ENCODE measurements at places on chromosomes 4 and X.

GRCh38 chr4:8648296-8648695 is 55.7 kb downstream of the CPZ start:
- no peak for DNase-seq

- no peak for DNase-seq
Measured at GRCh38 chr4:124437853-124438495, 274.6 kb downstream of the ANKRD50 start.

GRCh38 chr4:185524888-185525863 is 10.1 kb downstream of the PDLIM3 start:
- no peak for DNase-seq

DNA sequence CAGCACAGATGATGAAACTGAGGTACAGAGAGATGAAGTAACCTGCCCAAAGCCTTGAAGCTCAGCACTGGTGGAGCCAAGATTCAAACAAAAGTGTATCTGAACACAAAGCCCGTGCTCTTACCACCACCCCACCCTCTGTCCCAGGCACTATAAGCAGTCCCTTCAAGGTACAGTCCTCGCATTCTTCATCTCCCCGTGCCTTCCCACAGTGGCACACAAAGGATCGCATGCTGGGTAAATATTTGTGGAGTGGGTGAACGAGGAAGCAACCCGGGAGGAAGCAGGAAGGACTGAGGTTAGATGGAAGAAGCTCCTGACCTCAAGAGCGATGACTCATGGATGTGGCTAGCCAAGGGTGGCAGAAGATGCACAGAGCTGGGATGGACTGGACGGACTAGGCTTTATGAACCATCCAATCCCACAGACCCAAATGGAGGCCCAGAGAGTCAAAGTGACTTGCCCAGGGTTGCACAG is 18.4 kb downstream of the IQSEC2 start:
- DNase-seq = no peak

DNA sequence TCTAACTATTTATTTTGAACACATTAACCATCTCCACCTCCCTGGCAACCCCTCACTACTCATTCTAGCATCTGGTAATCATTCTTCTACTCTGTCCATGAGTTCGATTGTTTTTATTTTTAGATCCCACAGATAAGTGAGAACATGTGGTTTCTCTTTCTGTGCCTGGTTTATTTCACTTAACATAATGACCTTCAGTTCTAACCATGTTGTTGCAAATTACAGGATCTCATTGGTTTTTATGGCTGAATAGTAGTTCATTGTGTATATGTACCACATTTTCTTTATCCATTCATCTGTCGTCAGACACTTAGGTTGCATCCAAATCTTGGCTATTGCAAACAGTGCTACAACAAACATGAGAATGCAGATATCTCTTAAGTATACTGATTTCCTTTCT is 33.4 kb upstream of the FAM47B start:
- DNase-seq = no peak

- no peak for DNase-seq
Measured at GRCh38 chr4:82499738-82500434, 61.9 kb downstream of the TMEM150C start.

- DNase-seq = no peak
Measured at GRCh38 chr4:87632469-87632868, 17.6 kb upstream of the DMP1 start.

- DNase-seq = no peak
Measured at GRCh38 chr4:89108091-89108490, 3.2 kb upstream of the TIGD2 start.

- DNase-seq = no peak
Measured at GRCh38 chr4:189809839-189810238, 130.8 kb upstream of the FRG1 start.

DNA sequence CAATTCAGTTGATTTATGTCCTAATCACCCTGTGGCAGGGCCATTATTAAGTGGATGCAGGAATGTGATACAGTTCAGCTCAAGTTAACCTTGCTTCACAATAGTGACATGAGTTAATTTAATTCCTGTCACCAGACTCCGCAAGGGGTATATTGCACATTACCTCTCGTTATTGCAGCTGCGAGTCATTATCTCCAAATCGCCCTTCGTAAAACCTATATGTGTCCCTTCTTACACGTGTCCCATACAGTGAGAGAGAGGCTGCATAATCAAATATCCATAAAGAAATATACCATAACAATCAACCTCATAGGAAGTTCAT is 369.9 kb upstream of the ANXA10 start:
- DNase-seq = no peak

DNA sequence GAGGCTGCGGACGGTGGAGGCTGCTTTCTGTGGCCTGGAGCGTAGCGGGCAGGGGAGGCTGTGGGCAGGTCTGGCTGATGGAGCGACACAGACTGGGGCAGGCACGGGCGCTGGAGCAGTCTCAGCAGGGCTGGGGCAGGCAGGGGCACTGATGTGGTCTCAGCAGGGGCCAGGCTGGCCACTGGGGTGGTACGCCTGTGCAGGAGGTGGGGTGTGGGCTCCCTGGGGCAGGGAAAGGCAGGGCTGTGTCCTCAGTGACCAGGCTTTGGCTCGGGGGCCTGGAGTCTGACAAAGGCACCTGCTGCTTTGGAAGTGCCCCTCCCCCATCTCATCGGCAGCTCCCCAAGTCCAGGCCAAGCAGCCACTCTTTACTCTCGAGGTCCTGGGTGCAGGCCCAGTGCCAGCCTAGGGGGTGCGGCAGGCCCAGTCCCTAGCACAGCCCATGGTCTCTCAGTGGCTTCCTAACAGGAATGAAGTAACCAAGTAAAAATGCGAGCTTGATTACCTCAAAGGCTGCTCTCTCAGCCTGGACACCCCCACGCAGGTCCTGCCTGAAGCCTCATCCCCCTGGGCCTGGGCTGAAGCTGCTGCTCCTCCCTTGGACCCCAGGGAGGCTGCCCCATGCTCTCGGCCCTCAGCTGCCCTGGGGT is 55.5 kb downstream of the ADRA2C start:
- no peak for DNase-seq

GRCh38 chr4:95362906-95363558 is 185.7 kb downstream of the UNC5C start:
- DNase-seq = no peak

- DNase-seq = no peak
Measured at GRCh38 chrX:28659269-28659668, 72.0 kb downstream of the IL1RAPL1 start.

- DNase-seq = no peak
Measured at GRCh38 chrX:115679460-115679859, 118.5 kb downstream of the PLS3 start.

DNA sequence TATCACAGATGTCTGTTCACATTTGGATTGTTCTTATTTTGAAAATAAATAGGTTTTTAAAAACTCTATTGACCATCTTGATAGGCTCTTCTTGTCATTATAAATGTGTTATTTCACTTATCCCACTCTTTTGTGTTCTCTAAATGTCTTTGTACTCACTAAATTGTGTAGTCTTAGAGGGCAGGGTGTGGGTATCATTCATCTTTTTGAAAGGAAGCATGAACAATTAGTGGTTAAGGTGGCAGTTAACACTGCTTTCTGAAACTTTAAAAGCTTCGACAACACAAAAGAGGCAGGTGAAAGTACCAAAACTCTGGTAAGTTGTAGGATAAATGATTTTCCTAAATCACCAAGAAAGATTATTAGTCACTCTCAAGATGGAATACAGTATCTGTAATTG is 83.2 kb downstream of the IL15 start:
- DNase-seq = no peak

- no peak for DNase-seq
Measured at GRCh38 chrX:115344885-115345614, 55.5 kb downstream of the LUZP4 start.

DNA sequence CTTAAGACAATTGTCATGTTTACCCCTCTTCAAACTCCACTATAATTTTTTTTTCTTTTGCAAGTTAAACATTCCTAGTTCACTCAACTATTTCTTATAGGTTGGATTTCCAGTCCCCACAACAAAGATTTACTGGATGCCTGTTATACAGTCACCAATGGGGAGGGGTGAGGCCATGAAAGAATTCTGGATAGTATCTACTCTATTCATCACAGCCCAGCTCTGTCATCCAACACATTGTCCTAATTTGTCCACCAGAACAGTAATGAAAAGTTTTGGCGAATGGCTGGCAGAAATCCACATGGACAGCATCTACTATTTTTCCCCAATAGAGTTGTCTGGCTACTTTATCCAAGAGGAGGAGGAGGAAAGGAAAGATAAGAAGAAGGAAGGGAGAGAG is 192.7 kb upstream of the S100G start:
- DNase-seq = no peak

DNA sequence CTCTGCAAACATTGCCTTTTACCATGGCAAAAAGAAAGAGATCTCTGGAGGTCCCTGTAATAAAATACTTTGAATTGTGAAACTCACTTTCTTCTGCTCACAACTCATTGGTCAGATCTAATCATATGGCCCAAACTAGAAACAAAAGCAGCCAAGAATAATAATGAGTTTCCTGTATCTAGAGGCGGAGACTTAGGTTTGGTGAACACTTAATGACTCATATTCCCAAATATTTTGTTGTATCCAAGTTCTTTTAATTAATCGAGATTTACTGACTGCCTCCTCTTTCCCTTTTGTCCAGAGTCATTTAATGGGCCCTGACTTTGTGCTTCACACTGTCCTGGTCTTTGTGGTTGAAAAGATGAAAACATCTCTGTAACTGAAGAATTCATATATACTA is 190.6 kb downstream of the CCSER1 start:
- no peak for DNase-seq

DNA sequence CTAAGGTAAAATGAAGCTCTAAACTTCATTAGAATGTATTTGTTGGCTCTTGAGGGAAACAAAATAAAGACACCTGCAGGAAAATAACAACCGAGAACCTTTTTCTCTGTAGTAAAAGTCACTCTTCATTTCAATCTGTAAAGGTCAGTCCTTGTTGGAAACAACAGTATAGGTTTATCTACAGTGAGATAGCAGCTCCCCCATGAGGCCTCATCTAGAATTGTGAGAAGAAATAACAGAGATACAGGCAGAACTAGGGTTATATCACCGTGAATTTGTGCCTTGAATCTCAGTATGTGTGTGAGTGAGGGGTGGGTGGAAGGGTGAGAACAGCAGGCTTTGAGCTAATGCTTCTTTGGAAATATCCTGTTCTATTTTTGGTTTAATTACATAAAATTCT is 107.8 kb upstream of the FMR1 start:
- DNase-seq = no peak

DNA sequence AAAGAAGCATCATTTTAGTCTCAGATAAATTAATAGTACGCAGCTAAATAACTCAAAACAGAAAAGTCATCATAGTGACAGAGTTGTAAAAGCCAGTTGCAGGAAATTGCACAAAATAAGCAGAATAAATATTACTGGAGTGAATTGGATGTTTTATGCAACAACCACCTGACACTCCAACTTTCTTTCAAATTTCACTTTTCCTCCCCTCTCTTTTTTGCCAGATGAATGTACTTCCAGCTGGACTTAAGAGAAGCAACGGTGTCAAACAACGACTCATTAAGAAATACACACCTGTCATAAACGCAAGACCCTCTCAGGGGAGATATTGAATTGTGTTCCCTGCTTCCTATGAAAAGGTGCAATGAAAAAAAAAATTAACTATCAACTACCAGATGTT is 120.2 kb upstream of the HCCS start:
- no peak for DNase-seq

- no peak for DNase-seq
Measured at GRCh38 chrX:15564981-15565579, 35.7 kb downstream of the ACE2 start.

DNA sequence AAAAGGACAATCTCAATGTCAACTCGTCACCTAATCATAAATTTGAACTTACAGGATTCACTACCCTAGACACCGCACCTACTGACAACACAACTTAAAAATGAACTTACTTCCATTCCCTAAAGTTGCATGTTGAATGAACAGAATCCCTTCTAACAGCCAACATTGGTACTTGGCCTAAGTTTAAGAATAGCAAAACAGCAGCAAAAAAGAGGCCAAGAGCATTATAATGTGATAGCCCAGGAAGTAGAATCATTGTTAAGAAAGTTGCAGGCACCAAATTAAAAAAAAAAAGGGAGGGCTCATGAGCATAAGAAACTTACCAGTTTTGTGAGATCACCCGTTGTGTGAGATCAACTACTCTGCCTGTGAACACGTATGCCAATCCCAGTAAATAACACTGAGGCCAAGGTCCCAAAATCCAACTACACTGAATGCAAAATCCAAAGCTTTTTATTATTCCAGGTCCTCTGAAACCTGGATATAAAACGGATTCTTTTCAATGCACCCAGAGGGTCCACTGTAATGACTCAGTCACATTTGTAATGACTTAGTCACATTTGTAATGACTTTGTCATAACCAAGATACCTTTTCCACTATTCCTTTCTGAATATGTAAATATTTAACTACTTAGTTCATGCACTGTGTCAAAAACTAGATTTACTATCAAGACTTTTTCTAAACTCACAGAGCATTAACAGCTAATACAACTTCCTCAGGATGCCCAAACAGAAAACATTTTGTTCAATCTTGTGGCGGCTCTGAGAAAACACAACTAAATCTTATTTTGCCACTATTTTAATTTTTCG is 6.8 kb downstream of the HNRNPDL start:
- no peak for DNase-seq

- no peak for DNase-seq
Measured at GRCh38 chr4:81523672-81524327, 52.1 kb upstream of the RASGEF1B start.

GRCh38 chrX:11551151-11551550 is 114.6 kb downstream of the ARHGAP6 start:
- no peak for DNase-seq
